Frontal cortex (tissue), 4 donors: ENCODE measurements at places on chromosomes 11 and 22. TPM values are rescaled to one million over a fixed set of nuclear protein-coding genes. Genes with fewer than 3 reads are reported as not detected.

DNA sequence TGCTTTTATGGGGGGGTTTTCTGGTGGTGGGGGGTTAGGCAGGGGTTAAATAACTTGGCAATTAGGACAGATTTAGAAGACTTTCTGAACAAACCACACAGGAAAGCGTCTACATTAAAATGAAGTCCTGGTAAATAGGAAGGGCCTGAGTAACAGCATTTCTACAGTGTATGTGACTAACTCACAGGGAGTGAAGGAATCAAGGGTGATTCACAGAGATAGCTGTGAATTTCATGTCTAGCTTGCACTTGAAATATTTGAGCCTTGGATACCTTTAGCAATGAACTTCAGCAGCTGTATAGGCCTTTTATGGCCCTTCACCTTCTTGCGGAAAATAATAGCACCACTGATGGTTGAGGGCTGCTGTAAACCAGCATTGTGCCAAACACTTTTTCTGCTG, 26.1 kb upstream of the LDHA start:
- DNase-seq: no peak

DNA sequence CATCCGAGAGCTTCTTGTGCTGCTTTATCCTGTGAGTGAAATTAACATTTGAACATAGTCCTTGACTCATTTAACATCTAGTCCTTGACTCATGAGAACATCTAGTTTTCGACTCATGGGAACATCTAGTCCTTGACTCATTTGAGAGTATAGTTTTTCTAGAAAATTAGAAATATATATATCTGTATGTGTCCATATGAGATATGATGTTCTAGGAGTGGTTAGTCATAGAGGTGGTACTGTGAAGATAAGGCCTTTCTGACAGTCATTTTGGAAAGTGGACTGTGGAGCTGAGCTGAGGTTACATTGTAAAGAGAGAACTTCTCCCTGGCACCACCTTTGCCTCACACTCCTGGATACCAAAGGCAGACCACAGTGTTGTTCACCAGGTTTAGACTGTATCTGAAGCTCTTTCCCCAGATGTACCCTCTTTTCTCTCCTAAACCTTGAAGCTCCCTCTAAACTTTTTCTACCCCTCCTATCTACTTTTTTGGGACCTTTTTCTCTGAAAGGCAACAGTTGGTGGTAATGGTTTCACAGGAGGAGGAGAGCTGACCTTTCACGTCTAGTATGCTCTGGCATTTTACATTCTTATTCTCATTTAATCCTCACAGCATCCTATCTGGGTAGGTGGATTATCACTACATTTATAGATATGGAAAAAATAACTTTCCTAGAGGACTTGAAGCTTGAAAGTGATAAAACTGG, 67.2 kb downstream of the PPP2R1B start:
- no peak for DNase-seq

DNA sequence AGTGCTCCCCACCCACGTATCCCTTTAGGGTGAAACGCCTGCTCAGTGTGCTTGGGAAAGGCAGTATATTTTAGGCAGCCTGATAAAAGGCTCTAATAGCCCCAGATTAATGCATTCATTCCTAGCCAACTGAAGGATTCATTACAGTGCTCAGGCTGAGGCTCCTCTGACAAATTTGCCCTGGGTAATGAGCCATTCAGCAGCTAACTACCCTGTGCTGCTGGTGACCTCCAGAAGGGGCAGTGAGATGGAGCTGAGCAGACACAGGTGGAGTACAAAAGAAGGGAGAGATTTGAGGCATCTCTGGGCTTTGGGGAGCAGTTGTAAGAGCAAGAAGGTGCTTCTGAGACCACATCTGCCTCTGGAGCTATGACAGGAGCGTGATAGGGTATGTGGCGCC, 817.0 kb downstream of the NTM start:
- no peak for DNase-seq

Gene KREMEN1
- 6.9 TPM for total RNA-seq

Gene OR5M3
- total RNA-seq: not detected
